HFF-Myc (cell line): ENCODE measurements at places on chromosomes 5 and 9.

DNA sequence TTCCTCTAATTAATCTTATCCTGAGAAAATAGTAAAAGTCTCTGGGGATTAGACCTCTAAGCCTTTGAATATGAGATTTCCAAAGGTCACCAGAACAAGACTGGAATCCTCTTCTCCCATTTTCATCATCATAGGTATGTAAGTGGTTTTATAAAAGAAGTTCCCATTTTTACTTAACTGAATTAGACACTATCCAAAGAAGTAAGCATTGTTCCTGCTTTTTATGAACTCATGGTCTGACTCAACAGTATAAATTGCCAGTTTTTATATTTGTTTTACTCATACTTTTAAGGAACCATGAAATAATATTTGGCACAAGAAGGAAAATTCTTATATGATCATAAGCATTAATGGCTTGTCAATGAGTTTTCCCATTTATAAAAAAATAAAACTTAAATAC, 167.1 kb upstream of the ADRA1B start:
- no peak for DNase-seq

GRCh38 chr5:159913501-159913900, 2.8 kb upstream of the ADRA1B start:
- DNase-seq = no peak

GRCh38 chr9:6984941-6985578, 227.3 kb downstream of the KDM4C start:
- DNase-seq = no peak

DNA sequence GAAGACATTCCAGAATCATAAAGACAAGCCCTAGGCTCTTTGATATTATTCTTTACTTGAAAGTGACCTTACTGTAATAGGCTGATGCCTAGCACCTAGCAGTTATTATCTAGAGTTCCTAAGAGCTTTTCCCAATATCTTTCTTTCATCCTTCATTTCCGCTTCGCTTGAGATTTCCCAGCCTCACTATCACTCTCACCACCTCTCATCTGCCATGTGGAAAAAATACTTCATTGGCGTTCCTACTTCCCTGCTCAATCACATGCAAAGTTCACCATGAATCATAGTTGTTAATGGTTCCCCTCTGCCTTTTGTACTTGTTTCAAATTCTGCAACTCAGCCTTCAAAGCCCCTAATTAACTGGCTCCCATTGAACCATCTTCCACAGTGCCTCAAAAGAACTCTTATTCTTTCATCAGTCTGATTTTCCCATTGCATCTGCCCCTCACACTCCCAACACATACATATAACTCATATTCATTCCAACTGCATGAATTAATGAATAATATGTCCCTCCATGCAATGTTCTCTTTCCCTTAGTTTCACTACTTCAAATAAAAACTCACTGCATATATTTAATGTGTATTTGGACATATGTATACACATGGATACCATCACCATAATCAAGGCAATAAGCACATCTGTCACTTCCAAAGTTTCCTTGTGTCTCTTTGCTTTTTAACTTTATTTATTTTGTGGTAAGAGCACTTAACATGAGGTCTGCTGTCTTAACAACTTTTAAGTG, 221.6 kb downstream of the PARP8 start:
- no peak for DNase-seq

DNA sequence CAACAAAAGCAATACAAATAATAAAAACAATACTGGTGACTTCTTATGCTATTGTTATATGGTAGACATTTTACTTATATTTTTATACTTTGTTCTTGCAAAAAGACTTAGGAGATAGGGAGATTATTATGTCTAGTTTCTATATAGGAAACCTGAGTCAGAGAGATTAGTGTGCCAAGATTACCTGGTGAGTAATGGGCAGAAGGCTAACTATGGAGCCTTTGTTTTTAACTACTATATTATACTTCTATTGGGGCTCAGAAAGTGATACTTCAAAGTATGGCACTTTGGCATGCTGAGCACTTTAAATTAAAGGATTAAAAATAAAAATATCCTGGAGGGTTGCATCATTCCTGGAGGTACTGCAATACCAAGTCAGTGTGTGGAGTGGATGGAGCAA, 117.5 kb upstream of the CLINT1 start:
- DNase-seq = no peak

GRCh38 chr5:92418341-92418740, 1035.2 kb upstream of the ARRDC3 start:
- DNase-seq = no peak

- DNase-seq = no peak
These were observed 15.0 kb downstream of the DMRT2 start for GRCh38 chr9:1065130-1065529.

DNA sequence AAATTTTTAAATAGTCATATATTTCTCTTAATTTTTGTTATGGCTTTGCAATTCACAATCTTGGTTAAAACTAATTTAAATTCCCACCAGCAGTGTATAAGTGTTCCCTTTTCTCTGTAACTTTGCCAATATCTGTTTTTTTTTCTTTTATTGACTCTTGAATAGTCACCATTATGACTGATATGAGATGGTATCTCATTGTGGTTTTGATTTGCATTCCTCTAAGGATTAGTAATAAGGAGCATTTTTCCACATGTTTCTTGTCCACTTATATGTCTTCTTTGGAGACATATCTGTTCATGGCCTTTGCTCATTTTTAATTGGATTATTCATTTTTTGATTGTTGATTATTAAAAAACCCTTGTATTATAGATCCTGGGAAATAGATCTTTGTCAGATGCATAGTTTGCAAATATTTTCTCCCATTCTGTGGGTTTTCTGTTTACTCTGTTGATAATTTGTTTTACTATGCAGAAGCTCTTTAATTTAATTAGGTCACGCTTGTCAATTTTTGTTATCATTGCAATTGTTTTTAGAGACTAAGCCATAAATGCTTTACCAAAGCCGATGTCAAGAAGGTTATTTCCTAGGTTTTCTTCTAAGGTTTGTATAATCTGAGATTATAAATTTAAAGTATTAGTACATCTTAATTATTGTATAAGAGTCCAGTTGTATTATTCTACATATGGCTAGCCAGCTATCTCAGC, 610.9 kb downstream of the CHSY3 start:
- DNase-seq = no peak

- DNase-seq = no peak
These were observed 6.0 kb downstream of the PDGFRB start for GRCh38 chr5:150149618-150150017.

DNA sequence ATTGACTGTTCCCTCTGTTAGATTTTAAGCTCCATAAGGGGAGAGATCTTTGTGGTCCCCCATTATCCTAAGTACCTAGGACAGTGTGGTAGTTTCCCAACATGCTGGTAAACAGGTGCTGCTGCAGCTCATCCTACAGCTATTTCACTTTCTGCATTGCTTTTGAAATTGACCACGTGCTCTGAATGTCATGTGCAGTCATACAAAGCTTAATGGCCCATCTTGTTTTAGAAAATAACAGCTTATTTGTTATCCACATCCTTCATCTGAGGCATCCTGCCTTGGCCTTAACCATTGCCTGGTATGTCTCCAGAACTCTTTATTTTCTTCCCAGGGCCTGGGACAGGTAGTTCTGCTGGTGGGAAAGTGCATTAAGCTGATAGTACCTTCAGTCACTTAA, 14.7 kb downstream of the PIK3R1 start:
- DNase-seq = no peak

GRCh38 chr9:137140151-137141012, 1.4 kb downstream of the GRIN1 start:
- no peak for DNase-seq

GRCh38 chr5:38695021-38695958, 138.8 kb upstream of the LIFR start:
- no peak for DNase-seq

DNA sequence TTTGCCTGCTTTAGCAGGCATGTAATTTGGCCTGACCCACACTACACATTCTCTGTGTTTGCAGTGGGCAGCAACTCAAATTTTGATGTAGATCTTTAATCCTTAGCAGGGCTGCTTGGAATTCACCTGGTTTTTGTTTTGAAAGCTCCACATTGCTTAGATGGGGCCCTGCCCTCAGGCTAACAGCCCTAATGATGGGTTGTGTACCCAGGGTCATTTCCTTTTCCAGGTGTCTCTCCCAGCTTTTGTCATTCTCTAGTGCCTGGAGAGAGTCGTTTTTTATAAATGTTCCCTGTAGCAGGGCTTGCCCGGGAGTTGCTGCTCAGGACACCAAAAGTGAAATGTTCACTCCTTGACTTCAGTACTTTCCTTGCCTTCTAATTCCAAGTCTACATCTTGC, 126.3 kb downstream of the TRIO start:
- DNase-seq = no peak

GRCh38 chr9:114718801-114719221, 36.8 kb upstream of the TEX48 start:
- DNase-seq = no peak

DNA sequence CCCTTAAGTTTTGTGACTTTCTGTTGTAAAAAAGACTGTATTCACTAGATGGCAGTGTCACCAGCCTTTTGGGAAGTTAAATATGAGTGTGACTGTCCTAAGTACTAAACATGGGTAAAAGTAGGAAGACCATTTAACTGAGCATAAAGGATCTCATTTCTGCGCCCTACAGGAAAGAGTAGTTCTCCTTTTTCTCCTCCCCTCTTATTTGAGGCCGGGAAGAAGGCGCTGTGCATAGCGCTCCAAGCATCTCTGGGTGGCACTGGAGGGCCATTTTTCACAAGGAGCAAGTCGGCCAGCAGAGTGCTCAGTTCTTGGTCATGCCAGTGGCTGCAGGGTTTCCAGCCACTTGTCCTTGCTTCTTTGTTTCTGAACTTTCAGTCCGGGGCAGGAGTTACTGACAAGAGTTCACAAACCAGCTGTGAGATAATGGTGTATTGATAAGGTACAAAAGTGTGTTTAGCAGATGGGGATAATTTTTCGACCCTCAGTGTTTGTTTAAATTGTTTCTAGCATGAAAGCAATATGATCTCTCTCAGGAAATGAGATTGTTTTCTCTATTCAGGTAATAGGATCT, 227.6 kb upstream of the DMRT1 start:
- DNase-seq = peak; percentile 44

DNA sequence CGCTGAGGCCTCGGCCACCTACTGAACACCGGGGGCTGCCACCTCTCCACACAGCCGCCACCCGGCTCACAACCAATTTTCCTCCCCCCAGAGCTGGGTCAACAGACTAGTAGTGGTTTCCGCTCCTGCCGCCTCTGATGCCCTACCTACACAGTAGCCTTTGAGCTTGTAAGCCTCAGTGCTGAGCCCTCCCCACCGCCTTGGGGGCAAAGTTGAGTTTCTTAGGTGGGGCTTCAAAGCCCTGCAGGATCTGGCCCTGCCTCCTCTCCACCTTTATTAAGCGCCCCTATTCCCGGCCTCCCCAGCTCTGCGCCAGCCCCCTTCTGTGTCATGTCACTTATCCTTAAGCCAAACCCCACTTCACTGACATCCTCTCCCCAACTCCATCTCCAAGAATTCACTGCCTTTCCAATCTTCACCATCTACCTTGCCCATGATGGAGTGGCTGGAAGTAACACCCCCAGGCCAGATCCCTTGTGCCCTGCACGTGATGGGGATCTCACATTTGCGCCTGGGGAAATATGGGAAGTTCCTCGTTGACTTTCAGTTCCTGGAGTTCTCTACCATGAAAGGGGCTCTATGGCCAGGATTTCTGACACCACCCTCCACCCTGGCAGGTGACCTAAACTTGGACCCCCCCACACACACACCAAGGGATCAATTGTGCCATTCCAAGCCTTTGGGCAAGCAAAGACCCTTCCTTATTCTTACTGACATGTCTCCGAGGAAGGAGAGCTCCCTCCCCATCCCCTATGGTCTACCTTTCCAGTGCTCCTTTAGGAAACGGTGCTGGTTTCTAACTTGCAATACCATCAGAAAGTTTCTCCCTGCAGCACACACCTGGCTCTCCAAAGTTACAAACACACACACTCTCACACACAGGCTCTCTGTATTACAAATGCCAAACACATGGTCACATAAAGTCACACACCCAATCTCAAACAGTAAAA, 2.7 kb upstream of the CNTFR start:
- no peak for DNase-seq

- no peak for DNase-seq
These were observed 11.3 kb upstream of the SPZ1 start for GRCh38 chr5:80308526-80308925.

DNA sequence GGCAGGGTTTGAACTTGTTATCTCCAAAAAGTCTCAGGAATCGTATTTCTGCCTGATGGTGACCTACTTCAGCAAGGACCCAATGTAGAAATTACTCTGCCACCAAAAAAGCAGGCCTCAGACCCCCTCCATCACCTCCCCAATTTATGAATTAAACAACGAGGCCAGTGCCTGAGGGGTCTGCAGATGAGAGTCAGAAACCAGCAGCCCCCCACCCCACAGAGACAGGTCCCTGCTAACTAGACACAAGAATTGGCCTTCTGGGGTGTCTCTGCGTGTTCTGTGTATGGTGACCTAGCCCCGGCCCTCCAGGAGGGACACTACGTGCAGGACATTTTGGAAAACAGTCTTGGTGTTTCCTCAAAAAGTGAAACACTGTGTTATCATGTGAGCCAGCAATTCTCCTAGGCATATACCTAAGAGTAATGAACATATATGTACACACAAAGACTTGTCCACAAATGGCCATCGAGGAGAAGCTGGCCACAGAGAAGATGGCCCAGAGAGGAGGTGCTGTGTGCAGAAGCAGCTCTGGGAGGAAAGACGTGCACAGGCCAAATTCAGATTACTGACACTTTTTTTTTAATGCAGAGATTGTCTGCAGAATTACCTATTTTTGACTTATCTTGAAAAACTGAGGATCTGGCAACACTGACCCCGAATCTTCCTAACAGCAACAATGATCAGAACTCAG, 93.8 kb downstream of the ADAMTS2 start:
- DNase-seq = no peak

- DNase-seq = no peak
These were observed 4.5 kb upstream of the OTULIN start for GRCh38 chr5:14659821-14660607.

GRCh38 chr9:4799033-4799430, 6.3 kb downstream of the RCL1 start:
- DNase-seq = no peak

DNA sequence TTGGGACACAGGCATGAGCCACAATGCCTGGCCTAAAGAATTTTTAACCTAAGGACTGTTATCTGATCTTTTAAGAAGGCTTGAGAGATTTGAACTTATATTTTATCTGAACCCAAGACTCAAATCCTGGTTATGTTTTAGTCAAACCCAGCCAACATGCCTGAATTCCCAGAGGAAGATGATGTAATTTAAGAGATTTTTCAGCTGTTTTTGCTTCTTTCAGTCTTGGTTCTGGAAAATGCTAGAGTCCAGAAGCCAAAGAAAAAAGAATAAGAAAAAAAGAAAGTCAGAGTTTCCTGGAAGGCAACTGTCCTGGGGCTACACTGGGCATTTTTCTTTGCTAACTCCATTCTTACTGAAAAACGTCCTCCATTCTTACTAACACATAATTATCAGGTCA, 85.8 kb downstream of the SNX18 start:
- DNase-seq = no peak

- DNase-seq = no peak
These were observed 5.8 kb upstream of the PLPP1 start for GRCh38 chr5:55540525-55540924.
